ENCODE measurements at places on chromosomes 2 and 18. TPM values are rescaled to one million over a fixed set of nuclear protein-coding genes. Genes with fewer than 3 reads are reported as not detected.

PSD4 gene
- total RNA-seq: 13.2 TPM

FABP1 gene
- not detected for total RNA-seq

PEX13 gene
- 15.4 TPM for total RNA-seq

KLHL30 gene
- total RNA-seq: 0.17 TPM

FBLN7 gene
- total RNA-seq: 0.37 TPM

NXPH2 gene
- not detected for total RNA-seq

NR4A2 gene
- total RNA-seq: 2.0 TPM

RBKS gene
- 8.1 TPM for total RNA-seq

STARD6 gene
- not detected for total RNA-seq

LONRF2 gene
- total RNA-seq: 3.5 TPM

OR6B2 gene
- not detected for total RNA-seq

ATOH8 gene
- 10.5 TPM for total RNA-seq

PLGLB2 gene
- total RNA-seq: not detected

MBD1 gene
- 34.2 TPM for total RNA-seq

KCNF1 gene
- 44.6 TPM for total RNA-seq

PFN4 gene
- total RNA-seq: 1.6 TPM

SERPINB13 gene
- not detected for total RNA-seq

RFTN2 gene
- total RNA-seq: not detected
